T-cell (primary cell): ENCODE measurements at places on chromosomes 6 and 20. TPM values are rescaled to one million over a fixed set of nuclear protein-coding genes. Genes with fewer than 3 reads are reported as not detected.

Gene HLA-G
- 3.5 TPM for total RNA-seq

Gene SMLR1
- not detected for total RNA-seq

Gene MUCL3
- total RNA-seq = not detected

Gene HLA-DRA
- 47.9 TPM for total RNA-seq

Gene PDCD2
- 54.2 TPM for total RNA-seq

Gene C20orf202
- not detected for total RNA-seq

Gene SYNCRIP
- 75.3 TPM for total RNA-seq

Gene LATS1
- total RNA-seq = 38.5 TPM

Gene FRMD1
- total RNA-seq = not detected

Gene RGS19
- 60.1 TPM for total RNA-seq

Gene SLC25A27
- 1.5 TPM for total RNA-seq

Gene HSPA1B
- total RNA-seq = 6.3 TPM

Gene OLIG3
- total RNA-seq = not detected

Gene OPRL1
- total RNA-seq = 1.9 TPM

Gene ESR1
- 5.9 TPM for total RNA-seq

Gene XKR7
- not detected for total RNA-seq

Gene RSPH4A
- total RNA-seq = 0.79 TPM

Gene RIPOR3
- 0.42 TPM for total RNA-seq

Gene MAP3K5
- 29.2 TPM for total RNA-seq

Gene TAP2
- total RNA-seq = 116 TPM

Gene CYP24A1
- total RNA-seq = 0.54 TPM

Gene DAAM2
- total RNA-seq = 0.07 TPM

Gene TMEM74B
- not detected for total RNA-seq

Gene CPXM1
- 0.58 TPM for total RNA-seq

Gene RAB44
- not detected for total RNA-seq

Gene LMBRD1
- 37.1 TPM for total RNA-seq

Gene PTCRA
- total RNA-seq = not detected

Gene DSP
- total RNA-seq = 0.95 TPM

Gene RNF8
- total RNA-seq = 18.5 TPM

Gene DDX39B
- total RNA-seq = 663 TPM
